ENCODE measurements at places on chromosomes 1 and 21.

DNA sequence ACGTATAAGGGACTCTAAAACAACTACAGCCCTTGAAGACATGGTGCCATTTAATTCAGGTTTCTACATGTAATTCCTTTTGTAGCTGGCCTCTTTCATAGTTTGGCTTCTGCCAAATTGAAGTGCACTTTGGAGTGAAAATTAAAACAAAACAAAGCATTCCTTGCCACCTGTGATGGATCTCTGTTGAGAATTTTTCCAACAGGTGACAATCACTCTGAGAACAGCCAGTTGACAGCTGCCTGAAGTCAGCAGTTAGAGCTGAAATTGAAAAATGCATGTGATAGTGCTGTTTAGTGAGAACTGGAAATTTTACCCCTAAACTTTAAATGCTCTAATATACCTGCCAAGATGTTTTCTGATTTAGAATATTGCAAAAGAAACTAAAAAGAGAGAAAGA, 134.5 kb downstream of the SNX7 start:
- peaks cover 8% of the 10 kb centered on the region for H3K27me3 ChIP-seq
- peaks cover 21% of the 10 kb centered on the region for H3K4me1 ChIP-seq
- no peak overlapping the region for H3K4me3 ChIP-seq
- no peak for DNase-seq
- no peak overlapping the region for H3K27ac ChIP-seq
- H3K36me3 ChIP-seq: no peaks in the 10 kb centered on the region

- peak overlapping the region; percentile 91 for H3K27ac ChIP-seq
- H3K27me3 ChIP-seq: no peaks in the 10 kb centered on the region
- DNase-seq: no peak
- peaks cover 1% of the 10 kb centered on the region for H3K36me3 ChIP-seq
- peak overlapping the region; percentile 70 for H3K4me3 ChIP-seq
- peaks cover 50% of the 10 kb centered on the region for H3K4me1 ChIP-seq
Measured at GRCh38 chr21:43781846-43782245, 5.7 kb upstream of the CSTB start.

DNA sequence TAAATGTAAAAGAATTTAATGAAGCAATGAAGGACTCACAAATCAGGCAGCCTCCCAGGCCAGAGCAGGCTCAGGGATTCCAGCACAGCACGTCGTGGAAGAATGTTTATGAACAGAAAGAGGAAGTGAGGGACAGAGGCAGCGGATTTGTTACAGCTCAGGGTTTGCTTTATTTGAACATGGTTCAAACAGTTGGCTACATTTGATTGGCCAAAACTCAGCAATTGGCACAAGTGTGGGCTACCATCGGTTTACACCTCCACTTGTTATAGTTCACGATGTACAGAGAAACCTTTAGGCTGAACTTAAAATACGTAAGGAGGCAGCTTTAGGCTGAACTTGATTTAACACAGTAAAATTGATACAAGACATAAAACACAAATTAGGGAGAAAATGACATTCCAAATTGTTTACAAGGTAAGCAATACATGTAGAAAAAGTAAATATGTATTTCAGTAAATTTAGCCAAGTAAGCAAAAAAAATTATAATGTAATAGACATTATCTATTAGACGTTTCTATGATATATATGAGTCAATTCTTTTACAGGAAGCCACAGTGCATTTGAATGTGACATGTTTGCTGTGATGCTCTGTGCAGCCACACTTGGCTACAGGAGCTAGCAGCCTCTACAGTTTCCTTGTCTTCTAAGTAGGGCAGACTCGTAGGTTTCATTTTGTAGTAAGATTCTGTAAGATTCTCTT, 126.5 kb downstream of the ADSS2 start:
- H3K27ac ChIP-seq: peak overlapping the region; percentile 90
- H3K27me3 ChIP-seq: peaks cover 1% of the 10 kb centered on the region
- H3K36me3 ChIP-seq: peaks cover 10% of the 10 kb centered on the region
- H3K4me1 ChIP-seq: peaks cover 40% of the 10 kb centered on the region

DNA sequence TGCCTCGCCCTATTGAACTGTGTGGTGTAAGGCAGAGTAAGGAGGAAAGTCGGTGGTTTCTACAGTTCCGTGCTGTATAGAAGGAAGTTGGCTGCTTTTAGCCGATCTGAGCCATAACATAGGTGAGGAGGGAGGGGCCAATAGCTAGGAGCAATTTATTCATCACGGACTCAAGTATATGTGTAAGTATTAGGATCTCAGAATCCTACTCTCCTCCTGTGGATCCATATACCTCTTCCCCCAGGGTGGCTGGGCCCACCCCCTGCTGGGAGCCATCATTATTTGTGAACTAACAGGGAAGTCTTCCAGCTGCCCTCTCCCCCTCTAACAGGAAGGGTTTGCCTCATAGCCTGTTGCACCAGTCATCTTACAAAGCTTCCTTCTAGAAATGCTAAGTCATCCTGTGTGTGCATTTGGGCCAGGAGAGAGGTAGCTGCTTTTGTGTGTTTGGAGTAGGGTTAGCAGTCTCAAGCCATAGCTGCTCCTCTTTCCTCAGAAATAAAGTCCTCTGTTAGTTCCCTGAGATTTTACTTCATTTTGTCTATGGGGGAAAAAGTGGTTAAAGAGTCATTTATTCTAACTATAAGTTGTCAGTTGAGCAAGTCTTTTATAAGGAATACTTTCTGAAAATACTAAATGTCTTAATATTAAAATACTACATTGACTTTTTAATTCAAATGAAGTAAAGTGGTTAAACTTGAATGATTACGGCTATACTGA, 14.9 kb upstream of the CENPS start:
- peak overlapping the region; percentile 90 for H3K27ac ChIP-seq
- H3K36me3 ChIP-seq: peaks cover 77% of the 10 kb centered on the region
- peaks cover 6% of the 10 kb centered on the region for H3K4me1 ChIP-seq
- DNase-seq: peak; percentile 71
- no peaks in the 10 kb centered on the region for H3K27me3 ChIP-seq

Data from activated CD4-positive, alpha-beta T cell treated with anti-CD3 and anti-CD28 coated beads, Interleukin-2, amount 10 ng/mL, durations not matched to agents 24 days and 14 days (primary cell).